ENCODE measurements at places on chromosomes 12 and 14.
A peak's percentile ranks its signal among the peaks of the same experiment; 100 is the strongest.

DNA sequence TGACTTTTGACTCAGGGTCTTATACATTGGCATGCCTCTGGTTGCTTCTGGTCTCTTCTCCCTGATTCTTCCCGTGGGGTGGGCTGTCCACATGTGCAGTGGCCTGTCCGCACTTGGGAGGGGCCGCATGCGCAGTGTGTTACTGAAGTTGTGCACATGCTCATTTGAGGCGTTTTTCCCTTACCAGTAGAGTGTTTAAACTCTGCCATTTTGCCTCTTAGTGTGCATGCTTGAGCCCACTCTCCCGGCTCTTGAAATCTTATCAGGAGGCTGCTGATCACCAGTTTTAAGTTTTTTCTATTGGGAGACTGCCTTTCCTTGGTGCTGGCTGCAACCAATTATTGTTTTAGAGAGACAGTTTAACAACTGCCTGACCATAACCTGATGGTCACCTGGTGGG is 32.1 kb upstream of the HECTD1 start:
- ATAC-seq: no peak

- no peak for ATAC-seq
Measured at GRCh38 chr12:31363416-31363809, 37.5 kb upstream of the SINHCAF start.

GRCh38 chr12:57849035-57849434 is 2.5 kb upstream of the CTDSP2 start:
- no peak for ATAC-seq

DNA sequence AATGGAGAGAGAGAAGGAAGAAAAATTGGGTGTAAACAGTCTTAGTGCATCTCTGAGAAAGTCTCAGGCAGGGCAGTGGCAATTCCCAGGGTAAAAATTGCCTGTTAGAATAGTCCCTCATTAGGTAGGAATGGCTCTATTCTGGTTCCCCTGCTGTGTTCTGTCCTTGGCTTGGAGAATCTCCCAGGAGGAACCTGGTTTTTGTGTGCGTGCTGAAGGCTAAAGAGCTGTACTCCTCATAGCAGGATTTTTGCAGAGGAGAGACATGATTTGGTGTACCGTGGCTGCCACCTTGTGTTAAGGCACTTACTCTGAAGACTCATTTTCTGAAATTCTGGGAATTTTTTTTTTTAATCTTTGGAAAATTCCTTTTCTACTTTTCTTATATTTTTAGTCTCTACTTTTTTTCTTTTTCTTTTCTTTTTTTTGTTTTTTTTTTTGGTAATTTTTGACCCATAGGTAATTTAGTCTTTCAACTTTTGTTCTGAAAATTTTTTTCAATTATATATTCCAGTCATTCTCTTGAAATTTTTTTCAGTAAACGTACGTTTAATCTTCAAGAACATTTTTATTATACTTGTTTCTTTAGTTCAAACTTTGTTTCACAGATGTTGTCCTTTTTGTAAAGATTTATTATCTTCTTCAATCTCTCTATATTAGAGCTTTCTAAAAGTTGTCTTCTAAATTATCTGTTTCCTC is 63.8 kb downstream of the FBXO33 start:
- peak; percentile 69 for ATAC-seq

DNA sequence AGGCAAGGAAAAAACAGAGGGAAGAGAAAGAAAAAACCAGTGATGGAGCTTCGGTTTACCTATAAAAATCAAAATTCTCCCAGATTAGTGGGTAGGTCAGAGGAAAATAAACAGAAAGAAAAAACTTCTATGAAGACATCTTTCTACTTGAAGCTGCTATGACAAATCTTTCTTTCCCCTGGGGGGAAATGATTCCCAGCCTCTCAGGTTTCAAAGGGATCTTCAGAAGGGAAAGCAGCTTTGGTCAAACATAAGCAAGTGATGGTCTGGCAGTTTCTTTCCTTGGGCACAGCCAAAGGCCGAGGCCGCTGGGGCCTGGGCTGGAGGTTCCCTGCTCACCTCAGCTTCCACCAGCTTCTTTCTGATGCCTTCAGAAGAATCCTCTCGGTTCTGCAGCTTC is 104.5 kb downstream of the PRKAB1 start:
- ATAC-seq: no peak

DNA sequence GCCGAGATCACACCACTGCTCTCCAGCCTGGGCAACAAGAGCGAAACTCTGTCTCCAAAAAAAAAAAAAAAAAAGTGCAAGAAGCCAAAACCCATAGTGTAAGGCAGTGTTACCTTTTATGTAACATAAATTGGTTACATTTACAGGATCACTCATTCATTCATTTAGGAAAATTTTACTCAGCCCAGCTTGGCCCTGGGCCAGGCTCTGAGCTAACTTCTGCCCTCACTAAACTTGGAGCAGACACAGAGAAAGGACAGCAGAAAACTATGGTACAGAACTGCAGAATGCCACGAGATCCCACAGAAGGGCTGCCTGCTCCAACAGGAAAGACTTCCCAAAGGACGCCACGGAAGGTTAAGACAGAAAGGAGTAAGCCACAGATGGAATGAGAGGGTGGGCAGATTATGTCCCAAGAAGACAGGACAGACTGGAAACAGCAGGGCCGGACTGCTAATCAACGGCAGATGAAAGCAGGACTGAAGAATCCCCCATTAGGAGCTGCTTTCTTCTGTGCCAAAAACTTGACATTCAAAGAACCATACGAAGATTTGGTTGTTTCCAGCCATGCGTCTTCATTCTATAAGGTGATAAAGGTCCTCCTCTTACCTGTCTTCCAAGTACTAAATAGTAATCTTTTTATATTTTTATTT is 18.9 kb downstream of the PPP1R13B start:
- ATAC-seq: no peak

- no peak for ATAC-seq
Measured at GRCh38 chr12:75361408-75361807, 26.9 kb downstream of the GLIPR1L1 start.

Data from esophagus mucosa (tissue), 1 donor.